ENCODE measurements at places on chromosomes 7 and 10.

- no peak for DNase-seq
These were observed 52.9 kb upstream of the CHCHD3 start for GRCh38 chr7:133134810-133135209.

DNA sequence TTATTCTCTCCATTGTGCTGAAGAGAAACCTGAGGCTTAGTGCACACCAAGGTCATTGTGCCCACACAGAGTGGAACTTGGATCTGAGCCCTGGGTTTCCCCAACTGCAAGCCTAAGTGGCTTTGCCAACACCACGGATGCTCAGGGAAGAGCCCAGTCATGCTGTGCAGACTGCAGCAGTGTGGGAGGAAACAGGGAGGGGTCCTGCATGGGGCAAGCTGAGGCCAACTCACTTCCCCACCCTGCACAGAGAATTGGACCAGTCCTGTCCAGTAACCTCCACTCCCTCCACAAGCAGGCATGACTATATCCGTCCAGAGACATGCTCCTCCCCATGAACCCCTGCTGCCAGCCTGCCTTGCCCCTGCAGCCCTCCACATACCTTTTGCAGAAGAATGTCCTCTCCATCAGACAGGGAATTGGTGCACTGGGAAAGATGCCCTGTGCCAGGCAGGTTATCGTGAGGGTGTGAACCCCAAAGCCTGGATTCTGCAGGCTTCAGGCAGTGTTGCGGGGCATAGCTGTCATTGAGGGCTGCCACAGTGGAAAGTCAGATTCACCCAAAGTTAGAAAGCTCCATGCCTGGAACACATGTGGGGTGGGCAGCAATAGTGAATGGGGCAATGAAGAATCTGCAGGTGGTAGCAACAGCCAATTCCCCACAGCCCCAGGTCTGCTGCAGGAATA lies 44.9 kb downstream of the DRGX start:
- no peak for DNase-seq

DNA sequence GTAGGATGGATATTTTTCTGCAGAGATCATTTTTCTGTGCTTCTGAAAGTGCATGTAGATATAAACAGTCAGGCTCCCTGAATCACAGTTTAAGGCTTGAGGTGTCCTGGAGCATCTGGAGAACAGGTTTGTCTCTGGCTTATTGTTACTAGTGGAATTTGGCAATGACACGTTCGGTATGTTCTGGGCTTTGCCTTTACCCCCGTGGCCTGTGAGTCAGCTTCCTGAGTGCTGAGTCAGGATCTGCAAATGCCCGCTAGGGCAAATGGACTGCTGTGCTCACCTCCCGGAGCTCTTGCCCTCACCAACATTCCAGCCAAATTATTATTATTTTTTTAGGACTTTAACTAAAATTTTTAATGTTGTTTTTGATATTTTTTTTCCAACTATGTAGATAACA lies 192.5 kb upstream of the PRSS1 start:
- peak; percentile 35 for DNase-seq

DNA sequence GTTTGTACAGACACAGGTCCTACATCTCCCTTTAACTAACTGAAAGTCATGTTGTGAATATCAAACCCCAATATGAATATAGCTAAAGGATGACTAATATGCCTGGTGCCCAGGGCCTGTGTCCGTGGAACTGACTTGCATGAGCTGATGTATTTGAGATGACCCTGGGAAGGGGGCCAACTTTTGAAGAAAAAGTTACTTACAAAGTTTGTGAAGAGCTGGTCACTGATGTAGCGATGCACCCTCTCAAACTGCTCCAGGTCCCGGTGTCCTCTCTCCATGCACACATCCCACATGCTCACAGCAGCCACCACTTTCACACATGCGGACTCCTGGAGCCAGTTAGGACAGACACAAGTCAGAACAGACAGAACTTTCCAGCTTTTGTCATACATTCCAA lies 106.2 kb downstream of the ABCC2 start:
- no peak for DNase-seq

DNA sequence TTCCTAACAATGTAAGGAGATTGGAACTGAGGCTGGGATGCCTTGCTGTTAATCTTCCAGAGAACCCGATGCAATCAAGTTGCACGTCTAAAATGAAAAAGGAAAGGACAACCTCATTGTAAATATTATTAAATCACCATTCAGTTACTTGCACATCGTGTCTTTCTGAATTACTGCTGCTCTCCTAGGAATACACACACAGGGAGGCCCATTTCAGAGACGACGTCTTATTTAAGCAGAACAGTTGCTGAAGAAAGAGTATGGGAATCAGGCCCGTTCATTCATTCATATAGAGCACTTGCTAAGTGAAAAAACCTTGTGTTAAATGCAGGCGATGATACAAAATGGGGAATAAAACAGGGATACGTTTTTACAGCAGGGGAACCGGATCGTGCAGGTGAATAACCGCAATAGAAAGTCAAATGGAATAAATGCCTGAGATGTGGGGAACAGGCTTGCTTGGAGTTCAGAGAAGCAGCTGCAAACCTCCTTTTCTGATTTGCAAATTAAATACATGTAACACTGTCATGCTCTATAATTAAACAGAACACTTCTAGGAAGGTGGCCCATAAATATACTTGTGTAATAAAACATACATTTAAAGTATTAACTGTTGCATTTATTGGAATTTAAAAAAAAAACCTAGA lies 409.9 kb downstream of the GALNT17 start:
- DNase-seq: no peak

DNA sequence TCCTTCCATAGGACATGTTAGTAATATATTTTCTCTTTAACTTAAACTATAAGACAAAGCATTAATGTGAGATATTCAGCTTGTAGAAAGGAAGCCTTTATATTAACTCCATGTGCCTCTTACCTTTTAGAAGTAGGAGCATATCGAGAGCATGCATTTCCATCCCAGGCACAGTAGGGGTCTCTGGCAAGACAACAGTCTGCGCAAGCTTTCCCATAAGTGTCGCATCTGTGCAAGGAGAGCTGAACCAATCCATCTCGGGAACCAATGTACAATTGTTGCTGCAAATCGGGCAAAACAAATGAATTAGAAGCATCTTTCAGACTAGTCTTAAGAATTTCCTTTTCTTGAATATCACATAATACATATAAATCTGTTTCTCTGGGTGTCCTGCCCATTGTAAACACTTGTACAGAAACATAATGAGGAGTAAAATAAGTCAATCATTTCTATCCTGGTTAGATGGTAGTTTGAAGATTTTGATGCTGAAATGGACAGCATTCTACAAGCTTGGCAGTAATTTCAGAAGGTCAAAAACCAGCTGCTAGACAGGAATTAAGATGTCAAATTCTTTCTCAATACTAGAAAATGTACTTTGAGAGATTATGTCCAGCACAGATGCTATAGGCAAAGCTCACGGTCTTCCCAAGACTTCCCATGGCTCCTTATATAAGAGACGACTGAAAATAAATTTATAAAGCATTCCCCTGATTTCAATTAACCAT lies 171.8 kb downstream of the SEMA3D start:
- DNase-seq: no peak

DNA sequence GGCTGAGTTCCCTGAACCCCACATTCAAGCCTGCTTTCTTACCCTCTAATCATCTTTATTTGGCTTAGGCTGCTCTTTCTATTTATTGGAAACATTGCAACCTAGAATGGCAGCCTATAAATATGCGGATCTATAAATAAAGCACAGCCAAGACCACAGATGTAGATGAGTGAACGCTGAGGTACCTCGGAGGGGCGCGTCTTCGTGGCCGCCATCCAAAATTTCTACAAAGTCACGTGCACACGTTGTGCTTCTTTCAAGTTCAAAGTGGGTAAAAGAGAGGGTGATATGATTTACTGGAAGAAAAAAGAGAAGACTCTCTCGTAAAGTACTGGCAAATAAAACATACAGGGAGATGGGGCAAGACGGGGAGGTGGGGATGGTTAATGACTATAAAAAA lies 132.6 kb upstream of the RSU1 start:
- DNase-seq: no peak

- no peak for DNase-seq
These were observed 2.3 kb downstream of the AGMO start for GRCh38 chr7:15559416-15559928.

- DNase-seq: peak; percentile 59
These were observed at the start of gene GIMAP2 for GRCh38 chr7:150685219-150686029. Gene GIMAP2 (plus strand): TSS chr7:150685706. CDS start chr7:150687060, 1,354 bp downstream.

Data from CD4-positive, alpha-beta T cell treated with Interleukin-6 for 4 hours (primary cell).